ENCODE measurements at places on chromosomes 4 and X.
A peak's percentile ranks its signal among the peaks of the same experiment; 100 is the strongest.

GRCh38 chr4:26032630-26033317 lies 118.8 kb downstream of the SMIM20 start:
- DNase-seq, result no peak

- DNase-seq, result peak; percentile 36
Measured at GRCh38 chrX:154457491-154458115, 478 bp upstream of the PLXNA3 start.

GRCh38 chrX:71082822-71083221 lies 12.8 kb upstream of the FOXO4 start:
- no peak for DNase-seq

- no peak for DNase-seq
Measured at GRCh38 chrX:28880136-28880535, 292.9 kb downstream of the IL1RAPL1 start.

DNA sequence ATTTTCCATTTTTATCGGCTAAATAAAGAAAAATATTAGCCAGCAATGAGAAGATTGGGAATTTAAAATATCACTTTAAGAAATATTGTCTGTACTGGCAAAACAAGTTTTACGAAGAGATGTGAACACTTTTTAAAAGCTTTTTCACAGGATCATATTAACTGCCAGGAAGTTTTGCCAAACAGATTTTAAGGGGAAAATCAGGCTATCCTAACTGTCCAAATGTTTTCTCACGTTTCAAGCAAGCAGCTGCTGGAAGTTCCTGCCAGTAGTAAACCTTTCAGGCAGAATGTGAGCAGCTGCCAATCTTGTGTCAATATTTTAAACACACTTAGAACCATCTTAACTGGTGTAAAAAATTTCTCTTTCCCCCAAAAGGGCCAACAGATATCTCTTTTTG lies 101.1 kb downstream of the ADGRL3 start:
- no peak for DNase-seq

DNA sequence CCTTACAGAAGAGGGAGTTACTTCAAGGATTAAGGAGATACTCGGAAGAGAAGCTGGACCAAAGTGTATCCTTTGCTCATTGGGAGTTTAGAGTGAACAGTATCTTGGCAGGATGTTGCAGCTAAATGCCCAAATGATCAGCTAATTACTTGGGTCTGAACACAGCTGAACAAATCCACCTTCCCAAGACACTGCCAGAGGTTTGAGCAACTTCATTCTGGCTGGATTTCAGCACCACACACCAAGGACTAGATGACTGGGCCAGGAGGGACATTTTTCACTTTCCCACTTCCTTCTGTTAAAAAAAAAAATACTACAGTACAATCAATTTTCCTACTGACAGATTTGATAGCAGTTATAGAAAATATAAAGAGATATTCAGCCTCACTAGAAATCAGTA lies 324.6 kb downstream of the MID1IP1 start:
- no peak for DNase-seq

DNA sequence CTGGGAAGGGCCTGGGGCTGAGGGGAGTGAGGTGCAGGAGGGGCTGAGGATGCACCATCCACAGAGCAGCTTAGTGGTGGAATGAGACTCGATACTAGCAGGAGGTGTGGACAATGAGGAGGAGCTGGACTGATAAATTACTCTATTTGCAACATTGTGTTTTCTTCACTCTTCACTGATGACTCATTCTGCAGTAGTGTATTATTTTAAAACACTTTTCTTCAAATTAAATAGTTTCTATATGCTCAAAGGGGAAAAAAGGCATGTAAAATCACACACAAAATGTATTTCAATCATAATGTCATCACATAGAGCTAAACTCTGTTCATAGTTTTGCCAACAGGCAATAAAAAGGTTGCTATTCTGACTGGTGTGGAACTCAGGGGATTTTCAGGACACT lies 467.0 kb upstream of the CTSO start:
- DNase-seq, result no peak

DNA sequence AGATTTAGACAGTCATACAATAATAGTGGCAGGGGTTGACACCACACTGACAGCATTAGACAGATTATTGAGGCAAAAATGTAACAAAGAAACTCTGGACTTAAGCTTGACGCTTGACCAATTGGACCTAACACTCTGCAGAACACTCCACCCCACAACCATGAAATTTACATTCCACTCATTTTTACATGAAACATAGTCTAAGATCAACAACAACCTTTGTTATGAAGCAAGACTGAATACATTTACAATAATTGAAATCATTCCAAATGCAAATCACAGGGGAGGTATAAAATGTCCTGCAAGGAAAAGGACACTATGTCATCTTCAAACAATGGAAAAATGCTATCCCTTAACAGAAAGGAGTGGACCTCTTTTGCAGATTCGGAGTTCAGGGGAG lies 4.9 kb upstream of the UGT2B10 start:
- DNase-seq, result no peak

GRCh38 chr4:184433258-184433892 lies 41.0 kb downstream of the IRF2 start:
- DNase-seq, result no peak

GRCh38 chr4:151952137-151952536 lies 191.3 kb upstream of the GATB start:
- DNase-seq, result no peak
